GM23338 (cell line): ENCODE measurements at places on chromosomes 6 and 20. TPM values are rescaled to one million over a fixed set of nuclear protein-coding genes. Genes with fewer than 3 reads are reported as not detected.

- DNase-seq: no peak
- H3K27me3 ChIP-seq: peaks cover 7% of the 10 kb centered on the region; the same call in 1 of the 2 replicates
- H3K36me3 ChIP-seq: no peaks in the 10 kb centered on the region
- H3K4me1 ChIP-seq: peaks cover 16% of the 10 kb centered on the region
Measured at GRCh38 chr20:37921341-37921929, 18.5 kb downstream of the VSTM2L start.

DNA sequence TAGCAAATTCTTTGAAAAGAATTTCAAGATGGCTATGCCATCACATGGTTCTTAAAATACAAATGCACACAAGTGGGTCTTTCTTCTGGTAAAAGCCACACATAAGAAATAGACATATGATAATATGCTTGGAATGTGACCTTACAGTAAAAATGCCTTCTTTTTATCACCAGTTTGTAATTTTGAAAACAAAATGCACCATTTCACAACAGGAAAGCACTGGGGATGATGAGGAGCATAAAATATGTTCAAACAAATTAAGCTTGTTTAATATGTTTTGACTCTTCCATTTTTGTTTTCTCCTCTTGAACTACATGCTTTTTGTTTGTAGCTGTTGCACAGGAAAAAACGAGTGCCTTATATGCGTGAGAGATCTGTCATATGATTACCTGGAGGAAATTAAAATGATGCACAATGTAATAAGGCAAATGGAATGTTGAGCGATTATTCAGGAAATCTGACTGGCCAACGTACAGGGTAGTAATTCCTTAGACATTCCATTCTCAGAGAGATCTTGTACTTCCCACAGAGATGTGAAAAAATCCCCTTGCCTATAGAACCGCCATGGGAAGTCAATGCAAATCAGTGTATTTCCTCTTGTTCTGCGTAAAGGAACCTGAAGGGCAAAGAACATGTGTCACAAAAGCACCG lies 911.6 kb downstream of the TFAP2A start:
- H3K27ac ChIP-seq: no peak overlapping the region
- DNase-seq: peak; percentile 33

DNA sequence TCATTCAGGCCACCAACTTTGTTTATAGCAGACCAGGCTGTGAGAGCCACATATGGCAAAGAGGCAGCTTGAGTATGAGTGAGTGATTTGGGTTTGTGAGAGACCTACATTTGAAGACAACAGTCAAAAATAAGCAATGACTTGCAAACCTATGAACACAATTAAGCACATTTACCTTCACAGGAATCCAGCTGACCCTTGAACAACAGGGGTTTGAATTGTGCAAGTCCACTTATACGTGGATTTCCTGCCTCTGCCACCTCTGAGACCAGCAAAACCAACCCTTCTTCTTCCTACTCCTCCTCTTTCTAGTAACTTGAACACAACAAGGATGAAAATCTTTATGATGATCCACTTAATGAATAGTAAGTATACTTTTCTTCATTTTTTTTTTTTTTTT lies 10.1 kb downstream of the RTN4IP1 start:
- no peak for DNase-seq
- H3K4me1 ChIP-seq: peaks cover 27% of the 10 kb centered on the region
- no peaks in the 10 kb centered on the region for H3K27me3 ChIP-seq
- H3K4me3 ChIP-seq: no peak overlapping the region
- no peak overlapping the region for H3K27ac ChIP-seq
- peaks cover 9% of the 10 kb centered on the region for H3K36me3 ChIP-seq

DNA sequence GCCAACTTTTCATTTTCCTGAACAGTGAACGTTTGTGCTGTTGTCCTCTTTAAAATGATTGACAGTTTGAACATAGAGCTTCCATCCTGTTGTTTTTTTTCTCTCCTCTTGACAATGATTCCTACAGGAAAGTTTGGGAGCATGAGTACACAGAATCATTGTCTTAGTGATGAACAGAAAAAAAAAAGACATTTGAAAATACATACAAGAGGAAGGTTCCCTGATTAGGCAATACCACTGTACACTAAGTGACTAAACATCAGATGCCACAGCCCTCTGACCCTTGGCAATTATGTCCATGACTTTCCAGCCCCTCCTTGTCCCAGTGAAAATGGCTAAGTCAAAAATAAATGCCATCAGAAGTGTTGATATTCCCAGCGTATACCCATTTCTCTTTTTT lies 71.5 kb downstream of the RTN4IP1 start:
- DNase-seq: no peak
- no peak overlapping the region for H3K27ac ChIP-seq
- H3K4me1 ChIP-seq: no peaks in the 10 kb centered on the region
- H3K27me3 ChIP-seq: no peaks in the 10 kb centered on the region
- no peaks in the 10 kb centered on the region for H3K36me3 ChIP-seq

DNA sequence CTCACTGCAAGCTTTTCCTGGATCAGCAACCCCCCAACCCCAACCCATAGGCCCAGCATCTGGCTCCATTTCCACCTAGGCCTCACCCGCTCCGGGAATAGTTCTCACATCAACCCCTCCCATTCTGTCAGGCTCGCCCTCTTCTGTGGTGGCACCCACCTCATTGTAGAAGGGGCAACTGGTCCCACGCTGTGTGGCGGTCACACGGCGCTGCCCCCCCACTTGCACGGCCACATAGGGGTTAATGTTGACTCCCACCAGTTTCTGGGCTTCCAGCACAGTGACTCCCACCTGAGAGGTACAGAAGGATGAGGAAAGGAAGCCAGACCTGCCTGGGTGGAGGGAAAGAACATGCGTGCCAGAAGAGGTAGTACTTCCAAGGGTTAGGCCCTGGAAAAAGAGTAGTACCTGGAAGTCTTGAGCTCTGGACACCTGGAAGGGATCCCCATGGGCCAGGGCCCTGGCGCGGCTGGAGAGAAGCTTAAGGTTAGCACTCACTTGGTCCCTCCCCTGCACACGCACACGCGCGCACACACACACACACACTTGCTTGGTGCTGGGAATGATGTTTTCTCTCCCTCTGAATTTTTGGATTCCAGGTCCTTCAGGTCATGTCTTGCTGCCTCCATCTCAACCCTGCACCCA lies 12.7 kb upstream of the SPAG4 start:
- H3K4me1 ChIP-seq: peaks cover 4% of the 10 kb centered on the region
- DNase-seq: no peak
- H3K4me3 ChIP-seq: no peak overlapping the region
- H3K27me3 ChIP-seq: peaks cover 48% of the 10 kb centered on the region
- no peaks in the 10 kb centered on the region for H3K36me3 ChIP-seq

DNA sequence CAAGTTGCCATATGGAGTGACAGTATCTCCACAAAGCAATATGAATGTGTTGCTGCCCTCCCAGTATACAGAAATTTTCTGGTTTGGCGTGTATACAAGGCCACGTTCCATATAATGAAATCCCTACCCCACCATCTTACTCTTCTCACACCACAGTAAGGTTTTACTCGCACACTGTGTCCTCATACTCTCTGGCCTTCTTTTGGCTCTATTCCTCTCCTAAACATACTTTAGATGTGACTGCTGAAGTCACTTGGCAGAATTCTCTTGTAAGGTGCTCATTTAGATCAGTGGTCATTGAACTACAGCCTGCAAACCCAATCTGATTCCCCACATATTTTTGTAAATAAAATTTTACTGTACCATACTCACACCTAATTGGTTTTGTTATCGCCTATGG lies 123.2 kb downstream of the RFPL4B start:
- H3K27me3 ChIP-seq: no peaks in the 10 kb centered on the region
- no peak overlapping the region for H3K27ac ChIP-seq
- H3K36me3 ChIP-seq: no peaks in the 10 kb centered on the region

- H3K4me3 ChIP-seq: no peak overlapping the region
- no peaks in the 10 kb centered on the region for H3K27me3 ChIP-seq
- no peak for DNase-seq
- no peak overlapping the region for H3K27ac ChIP-seq
Measured at GRCh38 chr6:166444446-166444845, 61.7 kb upstream of the MPC1 start.

DNA sequence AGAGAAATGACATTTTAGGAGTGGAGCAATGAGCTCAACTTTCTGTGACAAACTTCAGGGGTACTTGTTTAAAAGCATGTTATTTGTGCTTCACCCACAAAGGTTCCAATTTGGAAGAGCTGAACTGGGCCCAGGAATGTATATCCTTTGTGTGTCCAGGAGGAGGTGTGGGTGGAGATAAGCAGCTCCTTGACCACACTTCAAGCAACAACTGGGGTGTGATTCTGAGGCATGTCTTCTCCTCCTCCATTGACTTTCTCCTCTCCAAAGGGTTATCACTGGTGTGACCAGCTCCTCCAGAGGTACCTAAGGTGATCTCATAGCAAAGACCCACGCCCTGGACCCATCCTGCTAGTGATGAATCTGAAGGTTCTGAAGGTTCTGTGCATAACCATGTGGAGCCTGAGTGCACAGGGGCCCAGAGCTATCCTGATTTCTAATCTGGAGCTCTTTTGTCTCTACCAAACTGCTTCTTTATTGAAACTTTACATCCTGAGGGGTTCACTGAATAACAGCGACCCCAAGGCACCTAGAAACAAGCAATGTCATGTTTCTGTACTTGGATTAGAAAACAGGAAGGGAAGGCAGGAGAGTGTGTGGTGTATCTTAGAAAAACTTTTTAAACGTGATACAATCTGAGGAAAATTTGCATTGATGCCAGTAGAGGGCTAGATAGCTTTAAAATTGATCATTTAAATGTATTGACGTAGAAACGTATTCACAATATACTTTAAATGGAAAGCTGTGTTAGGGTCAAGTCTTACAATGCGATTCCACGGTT lies 60.9 kb upstream of the CD93 start:
- H3K4me1 ChIP-seq: no peaks in the 10 kb centered on the region
- DNase-seq: no peak
- no peaks in the 10 kb centered on the region for H3K27me3 ChIP-seq
- no peak overlapping the region for H3K4me3 ChIP-seq
- no peak overlapping the region for H3K27ac ChIP-seq
- H3K36me3 ChIP-seq: no peaks in the 10 kb centered on the region

DNA sequence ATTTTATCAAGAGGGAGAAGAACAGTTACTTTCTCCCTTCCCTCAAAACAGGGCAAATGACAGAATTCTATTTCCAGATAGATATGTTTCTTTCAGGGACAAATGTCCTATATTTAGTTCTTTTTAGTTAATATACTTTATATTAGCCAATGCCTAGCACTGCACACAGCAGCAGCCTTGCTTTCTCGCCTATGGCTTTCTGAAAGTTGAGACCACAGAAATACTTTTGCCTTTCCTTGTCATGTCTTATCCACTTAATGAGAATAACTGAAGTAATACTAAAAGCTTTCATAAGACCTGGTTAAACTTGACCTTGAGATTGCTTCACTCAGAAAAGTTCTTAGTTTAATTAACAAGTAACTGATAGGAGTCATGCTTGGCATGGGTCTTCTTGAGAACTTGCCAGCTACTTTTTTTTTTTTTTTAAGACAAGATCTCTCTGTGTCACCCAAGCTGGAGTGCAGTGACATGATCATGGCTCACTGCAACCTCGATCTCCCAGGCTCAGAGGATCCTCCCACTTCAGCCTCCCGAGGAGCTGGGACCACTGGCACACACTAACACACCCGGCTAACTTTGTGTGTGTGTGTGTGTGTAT lies 159.3 kb downstream of the CDKAL1 start:
- H3K4me1 ChIP-seq: peaks cover 29% of the 10 kb centered on the region
- DNase-seq: no peak
- H3K4me3 ChIP-seq: no peak overlapping the region
- H3K27ac ChIP-seq: no peak overlapping the region

GRCh38 chr6:150245148-150245935 lies 102.5 kb downstream of the PPP1R14C start:
- H3K36me3 ChIP-seq: no peaks in the 10 kb centered on the region
- DNase-seq: no peak
- H3K27ac ChIP-seq: no peak overlapping the region
- no peaks in the 10 kb centered on the region for H3K4me1 ChIP-seq
- H3K4me3 ChIP-seq: no peak overlapping the region

DNA sequence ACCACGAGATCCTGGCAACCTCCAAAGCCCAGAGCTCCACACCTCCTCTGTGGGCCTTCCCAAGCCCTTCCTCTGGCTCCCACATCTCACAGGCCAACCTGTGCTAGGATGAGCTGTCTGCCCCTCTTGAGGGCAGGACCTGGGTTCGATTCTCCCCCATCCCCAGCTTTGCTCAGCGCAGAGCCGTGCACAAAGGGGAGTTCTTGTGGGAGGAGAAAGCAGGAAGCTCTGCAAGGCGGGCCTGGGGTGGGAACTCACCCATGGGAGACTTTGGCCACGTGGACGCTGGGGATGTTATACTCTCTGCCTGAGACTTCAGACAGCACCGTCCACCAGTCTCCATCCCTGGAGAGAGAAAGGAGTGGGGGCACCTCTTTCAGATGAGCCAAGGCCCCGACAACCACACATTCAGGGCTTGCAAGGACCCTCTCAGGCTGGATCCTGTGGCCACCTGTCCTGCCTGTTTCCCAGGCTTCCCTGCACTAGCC lies 12.7 kb downstream of the SLA2 start:
- no peaks in the 10 kb centered on the region for H3K27me3 ChIP-seq
- H3K36me3 ChIP-seq: no peaks in the 10 kb centered on the region
- no peak overlapping the region for H3K4me3 ChIP-seq
- no peak overlapping the region for H3K27ac ChIP-seq
- no peaks in the 10 kb centered on the region for H3K4me1 ChIP-seq

DNA sequence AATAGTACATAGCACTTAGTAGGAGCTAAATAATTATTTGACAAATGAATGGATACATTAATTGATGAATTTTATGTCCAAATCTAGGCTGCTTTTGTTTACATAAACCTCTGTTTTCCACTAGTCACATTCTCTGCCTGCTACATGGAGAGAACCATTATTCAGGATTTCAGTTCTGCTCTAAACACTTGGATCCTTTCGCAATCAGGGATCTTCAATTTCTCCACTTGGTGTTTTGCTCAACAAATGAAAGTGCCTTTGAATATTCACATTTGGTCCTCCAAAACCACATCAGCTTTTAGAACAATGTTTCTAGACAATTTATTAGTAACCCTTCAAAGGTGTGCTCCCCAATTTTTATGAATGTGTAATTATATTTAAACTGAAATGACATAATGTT lies 30.6 kb upstream of the HLA-DQB1 start:
- H3K27me3 ChIP-seq: no peaks in the 10 kb centered on the region
- no peak for DNase-seq
- H3K4me1 ChIP-seq: no peaks in the 10 kb centered on the region
- H3K4me3 ChIP-seq: no peak overlapping the region
- no peak overlapping the region for H3K27ac ChIP-seq
- no peaks in the 10 kb centered on the region for H3K36me3 ChIP-seq

- no peak overlapping the region for H3K4me3 ChIP-seq
- peaks cover 28% of the 10 kb centered on the region for H3K4me1 ChIP-seq
- H3K27ac ChIP-seq: no peak overlapping the region
- H3K36me3 ChIP-seq: no peaks in the 10 kb centered on the region
- peaks cover 17% of the 10 kb centered on the region for H3K27me3 ChIP-seq
- no peak for DNase-seq
Measured at GRCh38 chr6:85456782-85457181, 6.9 kb downstream of the NT5E start.

DZANK1 gene
- 6.7 and 8.3 TPM in 2 replicates for total RNA-seq

ANKRD66 gene
- not detected in 2 replicates for total RNA-seq

DEFB132 gene
- not detected in 2 replicates for total RNA-seq
